ENCODE measurements at places on chromosomes 5 and 9. TPM values are rescaled to one million over a fixed set of nuclear protein-coding genes. Genes with fewer than 3 reads are reported as not detected.

Gene DNAJC18
- total RNA-seq, result 36.6 TPM

Gene NSUN2
- total RNA-seq, result 44.6 TPM

Gene SLC25A2
- 0.39 TPM for total RNA-seq

Gene PRUNE2
- 166 TPM for total RNA-seq

Gene PTTG1
- 36.9 TPM for total RNA-seq

Gene FGF1
- total RNA-seq, result 25.6 TPM

Gene IL13
- not detected for total RNA-seq

Gene GOLGA2
- 70.6 TPM for total RNA-seq

Gene TMEM174
- total RNA-seq, result not detected

Gene FGFR4
- total RNA-seq, result 3.6 TPM

Gene SHC3
- total RNA-seq, result 15.5 TPM

Gene PPWD1
- 48.0 TPM for total RNA-seq

Gene LCN10
- total RNA-seq, result not detected

Gene ARID3C
- total RNA-seq, result 1.1 TPM

Gene HINT2
- 16.3 TPM for total RNA-seq

Gene GABRA1
- total RNA-seq, result 25.3 TPM

Gene SPATA6L
- total RNA-seq, result 5.9 TPM

Gene GRIN1
- 99.0 TPM for total RNA-seq

Gene SEC16A
- 25.1 TPM for total RNA-seq

Gene TLX3
- total RNA-seq, result 2.0 TPM

Gene CD180
- 1.7 TPM for total RNA-seq

Gene TAF1L
- 0.06 TPM for total RNA-seq
